Smooth muscle cell of trachea (primary cell): ENCODE measurements at places on chromosomes 16 and 17. TPM values are rescaled to one million over a fixed set of nuclear protein-coding genes. Genes with fewer than 3 reads are reported as not detected.

GUCY2D gene
- 0.17 TPM in 1 of 2 replicates, not detected in the other for total RNA-seq

SALL1 gene
- under 0.01 and 0.50 TPM in 2 replicates for total RNA-seq

ABCA8 gene
- total RNA-seq = 85.1 and 88.7 TPM in 2 replicates

TMEM238L gene
- total RNA-seq = not detected in 2 replicates

PAQR4 gene
- total RNA-seq = 2.5 and 6.5 TPM in 2 replicates

MRPL45 gene
- 33.9 and 38.4 TPM in 2 replicates for total RNA-seq

SLC5A11 gene
- not detected in 2 replicates for total RNA-seq

CCL3 gene
- not detected in 2 replicates for total RNA-seq

CTF1 gene
- total RNA-seq = 3.3 and 6.1 TPM in 2 replicates

PDIA2 gene
- not detected in 2 replicates for total RNA-seq

KRTAP1-4 gene
- total RNA-seq = not detected in 2 replicates

ZMYND15 gene
- total RNA-seq = 0.15 and 0.33 TPM in 2 replicates

PRSS8 gene
- not detected in 2 replicates for total RNA-seq

C17orf113 gene
- 0.15 and 0.17 TPM in 2 replicates for total RNA-seq

DNASE1L2 gene
- total RNA-seq = 0.15 and 1.5 TPM in 2 replicates

ODAD4 gene
- total RNA-seq = 0.33 and 1.3 TPM in 2 replicates

RUNDC3A gene
- 0.99 TPM in 1 of 2 replicates, not detected in the other for total RNA-seq

GLTPD2 gene
- not detected in 2 replicates for total RNA-seq

SLC2A4 gene
- 0.17 and 0.44 TPM in 2 replicates for total RNA-seq

HAS3 gene
- 0.66 and 1.5 TPM in 2 replicates for total RNA-seq
